NCI-H187 (cell line): ENCODE measurements at places on chromosomes 13 and 19.

GRCh38 chr13:42747399-42747873 lies 33.9 kb upstream of the FAM216B start:
- DNase-seq, result no peak

- no peak for DNase-seq
These were observed 176.4 kb downstream of the FLT1 start for GRCh38 chr13:28318496-28318895.

DNA sequence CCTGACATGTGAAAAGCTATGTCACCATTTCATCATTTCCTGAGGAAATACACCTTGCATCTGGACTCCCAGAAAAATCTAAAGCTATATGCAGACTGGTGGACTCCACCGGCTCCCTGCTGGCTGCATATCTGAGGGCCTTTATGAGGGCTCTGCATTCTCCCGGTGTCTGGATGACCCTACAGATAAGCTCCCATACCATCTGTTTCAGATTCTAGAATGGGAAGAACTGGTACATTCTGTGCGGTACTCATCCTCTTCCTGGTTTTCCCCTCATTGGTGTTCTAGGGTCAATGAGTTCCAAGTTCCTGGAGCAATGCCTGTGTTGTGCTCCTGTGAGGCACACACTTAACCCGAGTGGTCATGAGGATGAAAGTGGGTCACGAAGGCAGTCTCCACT lies 60.4 kb downstream of the COL4A1 start:
- no peak for DNase-seq

DNA sequence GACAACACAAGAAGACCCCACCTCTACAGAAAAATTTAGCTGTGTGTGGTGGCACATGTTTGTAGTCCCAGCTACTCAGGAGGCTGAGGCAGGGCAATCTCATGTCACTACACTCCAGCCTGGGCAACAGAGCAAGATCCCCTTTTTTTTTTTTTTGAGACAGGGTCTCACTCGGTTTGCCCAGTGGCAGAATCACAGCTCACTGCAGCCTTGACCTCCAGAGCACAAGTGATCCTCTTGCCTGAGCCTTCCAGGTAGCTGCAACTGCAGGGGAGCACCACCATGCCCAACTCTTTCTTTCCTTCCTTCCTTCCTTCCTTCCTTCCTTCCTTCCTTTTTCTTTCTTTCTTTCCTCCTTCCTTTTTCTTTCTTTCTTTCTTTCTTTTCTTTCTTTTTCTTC lies 4.2 kb upstream of the CLEC4G start:
- DNase-seq, result no peak

DNA sequence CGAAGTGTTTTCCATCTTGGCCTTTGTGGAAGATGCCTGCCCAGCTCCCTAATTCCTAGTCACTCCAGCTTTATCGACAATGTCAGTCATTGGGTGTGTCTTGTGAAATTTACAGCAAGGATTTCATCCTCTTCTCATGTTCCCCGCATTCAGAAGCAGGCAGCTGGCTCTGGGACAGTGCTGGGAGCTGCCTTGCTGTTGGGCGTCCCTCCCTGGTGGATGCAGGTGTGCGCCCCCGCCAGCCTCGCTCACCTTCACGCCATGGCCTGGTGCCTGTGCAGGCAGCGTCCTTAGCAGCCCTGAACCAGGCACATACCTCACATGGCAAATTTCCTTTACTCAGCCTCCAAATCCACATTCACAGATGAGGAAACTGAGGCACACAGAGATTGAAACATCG lies 39.7 kb upstream of the TFDP1 start:
- no peak for DNase-seq

DNA sequence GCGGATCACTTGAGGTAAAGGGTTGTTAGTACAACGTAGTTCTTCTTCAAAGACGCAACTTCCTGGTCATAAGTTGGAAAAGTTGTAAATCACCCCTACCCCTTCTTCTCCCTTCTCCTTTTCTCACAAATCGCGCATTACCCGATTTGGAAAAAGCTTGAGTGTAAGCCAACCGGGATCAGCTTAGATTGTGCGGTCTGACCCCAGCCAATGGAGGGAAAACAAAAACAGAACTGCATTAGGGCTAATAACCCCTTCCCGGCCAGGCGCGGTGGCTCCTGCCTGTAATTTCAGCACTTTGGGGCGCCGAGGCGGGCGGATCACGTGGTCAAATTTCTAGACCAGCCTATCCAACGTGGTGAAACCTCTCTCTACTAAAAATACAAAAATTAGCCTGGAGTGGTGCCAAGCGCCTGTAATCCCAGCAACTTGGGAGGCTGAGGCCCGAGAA lies 806 bp downstream of the ZNF90 start:
- no peak for DNase-seq
